ENCODE measurements at places on chromosomes 5 and 9.

DNA sequence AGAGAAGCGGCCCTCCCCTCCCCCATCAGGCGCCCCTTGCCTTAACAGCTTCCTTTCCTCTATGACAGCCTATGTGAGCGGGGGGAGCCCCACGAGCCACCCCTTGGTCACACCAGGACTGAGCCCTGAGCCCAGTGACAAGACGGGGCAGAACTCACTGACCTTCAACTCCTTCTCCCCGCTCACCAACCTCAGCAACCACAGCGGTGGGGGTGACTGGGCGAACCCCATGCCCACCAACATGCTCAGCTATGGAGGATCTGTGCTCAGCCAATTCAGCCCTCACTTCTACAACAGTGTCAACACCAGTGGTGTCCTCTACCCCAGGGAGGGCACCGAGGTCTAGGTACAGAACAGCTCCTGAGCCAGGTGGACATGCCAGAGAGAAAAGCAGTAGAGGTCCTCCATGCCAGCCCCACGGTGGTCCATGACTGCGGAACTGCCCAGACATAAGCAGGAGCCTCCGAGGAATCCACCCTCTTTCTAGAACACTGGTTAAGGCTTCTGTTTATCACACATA is 2.6 kb downstream of the FOXI1 start:
- DNase-seq = no peak

DNA sequence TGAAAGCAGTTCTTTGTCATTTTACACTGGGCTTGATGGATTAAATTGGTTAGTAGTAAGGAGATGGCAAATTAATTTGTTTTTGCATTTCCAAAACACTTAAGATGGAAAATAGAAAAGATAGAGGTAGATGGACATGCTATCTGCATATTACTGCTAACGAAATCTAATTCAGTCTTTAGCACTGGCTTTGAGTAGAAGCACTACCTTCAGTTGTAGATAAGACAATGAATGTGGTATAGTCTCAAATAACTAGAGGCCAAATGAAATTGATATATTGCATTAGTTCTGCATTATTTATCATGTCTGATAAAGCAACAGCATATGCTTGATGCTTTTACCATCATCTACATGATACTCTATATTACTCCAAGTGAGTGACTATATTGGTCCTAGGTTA is 33.4 kb downstream of the KIAA1958 start:
- no peak for DNase-seq

DNA sequence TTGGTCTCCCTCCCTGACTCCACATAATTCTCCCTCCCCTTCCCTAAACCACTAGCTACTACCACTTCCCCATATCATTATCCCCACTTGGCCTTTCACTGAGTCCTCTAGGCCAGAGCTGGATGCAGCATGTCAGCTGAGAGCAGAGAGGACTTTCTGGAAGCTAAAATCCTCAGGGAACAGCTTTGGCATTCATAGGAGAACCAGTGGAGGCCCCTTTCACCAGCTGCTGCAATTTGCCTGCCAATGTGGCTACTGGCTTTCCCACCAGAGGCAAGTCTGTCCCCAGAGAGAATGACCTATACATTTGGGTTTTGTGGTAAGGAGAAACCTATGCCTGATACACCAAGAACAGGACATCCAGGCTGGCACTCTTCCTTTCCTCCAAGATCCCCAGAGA is 14.4 kb downstream of the FAM219A start:
- DNase-seq = no peak

DNA sequence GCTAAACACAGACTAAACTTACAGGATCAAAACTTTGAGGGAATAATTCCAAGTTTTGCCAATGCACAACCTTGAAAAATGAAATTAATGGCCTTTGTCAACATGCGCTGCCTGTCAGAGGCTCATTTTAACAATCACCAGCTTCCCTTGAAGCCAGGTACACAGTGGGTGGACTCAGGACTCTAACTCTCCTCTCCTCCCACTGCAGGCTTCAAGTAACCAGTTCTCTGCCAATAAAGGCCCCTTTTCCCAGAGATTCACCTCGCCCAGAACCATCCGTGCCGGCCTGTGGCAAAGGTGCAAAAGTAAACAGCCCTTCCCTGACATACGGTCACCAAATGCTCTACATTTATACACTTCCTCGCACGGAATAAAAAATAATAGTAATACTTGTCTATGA is 18.4 kb upstream of the FBP2 start:
- DNase-seq = no peak

DNA sequence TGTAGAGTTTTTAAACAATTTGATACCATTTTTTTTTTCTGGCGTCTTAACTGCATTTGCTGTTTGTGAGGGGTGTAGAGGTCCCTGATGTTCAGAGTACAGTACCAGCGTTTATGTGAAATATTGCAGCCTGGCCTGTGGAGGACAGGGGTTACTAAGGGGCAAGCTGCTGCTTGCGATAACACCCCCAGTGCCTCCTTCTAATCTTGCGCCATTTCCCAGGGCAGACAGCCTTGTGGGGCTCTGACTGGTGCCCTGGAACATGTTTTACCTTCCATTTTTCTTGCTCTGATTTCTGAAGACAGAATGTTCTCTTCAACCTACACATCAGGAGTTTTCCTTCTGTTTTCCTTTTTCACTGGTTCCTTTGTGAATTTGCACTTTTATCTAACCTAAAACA is 142.9 kb downstream of the DOCK8 start:
- DNase-seq = no peak

- DNase-seq = no peak
Observed at GRCh38 chr5:123094919-123095797, 6.1 kb downstream of the PRDM6 start.

GRCh38 chr9:131068076-131068816 is 28.1 kb upstream of the AIF1L start:
- DNase-seq = no peak

DNA sequence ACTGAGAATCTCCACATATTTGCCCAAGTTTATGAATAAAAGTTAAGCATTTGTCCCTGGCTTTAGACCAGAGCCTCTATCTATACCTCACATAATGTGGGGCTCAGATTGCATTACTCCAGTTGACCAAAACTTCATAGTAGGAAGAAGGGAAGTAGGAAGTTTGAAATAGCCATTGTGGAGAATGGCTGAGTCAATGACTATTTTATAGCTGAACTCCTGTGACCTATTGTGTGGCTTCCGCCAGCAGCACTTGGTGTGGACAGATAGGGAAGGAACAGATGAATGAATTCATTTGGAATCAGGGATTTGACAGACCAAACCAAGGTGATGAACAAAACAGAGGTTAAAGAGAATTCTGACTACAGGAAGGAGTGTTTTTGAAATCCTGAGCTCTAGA is 92.9 kb upstream of the LPAR1 start:
- no peak for DNase-seq

GRCh38 chr5:146390469-146390868 is 51.8 kb downstream of the POU4F3 start:
- DNase-seq = no peak

DNA sequence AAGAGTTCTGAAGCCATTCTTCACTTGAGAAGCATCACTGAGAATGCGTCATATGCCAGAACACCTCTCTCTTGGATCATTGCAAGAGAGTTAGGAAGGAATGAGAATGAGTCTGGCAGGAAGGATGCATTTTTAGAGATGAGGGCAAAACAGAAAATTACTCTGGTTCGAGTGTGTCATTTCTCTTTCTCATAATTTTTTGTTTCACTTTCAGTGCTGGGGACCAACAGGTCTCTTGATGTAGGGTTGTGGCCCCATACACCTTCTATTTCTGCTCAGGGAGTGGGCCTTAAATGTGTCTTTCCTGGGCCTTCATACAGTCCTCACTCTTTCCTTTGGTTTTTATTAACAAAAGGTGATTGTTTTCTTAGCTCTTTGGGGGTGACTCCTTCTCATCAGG is 302.4 kb downstream of the NR3C1 start:
- DNase-seq = no peak

GRCh38 chr5:59003124-59003523 is 420.2 kb downstream of the RAB3C start:
- DNase-seq = no peak

GRCh38 chr5:150114102-150114641 is 27.8 kb upstream of the CSF1R start:
- DNase-seq = no peak

- DNase-seq = no peak
Observed at GRCh38 chr5:66779528-66779927, 183.3 kb downstream of the MAST4 start.

DNA sequence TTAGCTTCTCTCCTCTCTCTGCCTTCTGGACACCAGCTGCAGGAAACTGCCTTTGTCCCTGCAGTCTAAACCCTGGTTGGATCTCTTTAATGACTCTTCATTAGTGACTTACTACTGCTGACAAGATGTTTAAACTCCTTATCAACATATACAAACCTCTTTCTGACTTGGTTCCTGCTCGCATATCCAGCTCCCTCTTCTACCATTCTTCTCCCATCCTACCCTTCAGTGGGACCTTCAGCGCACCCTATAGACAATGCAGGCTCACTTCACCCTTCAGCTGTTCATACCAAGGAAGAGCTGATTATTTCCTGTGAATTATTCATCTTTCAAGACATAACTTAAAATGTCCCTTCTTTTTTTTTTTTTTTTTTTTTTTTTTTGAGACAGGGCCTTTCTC is 436.5 kb downstream of the KIAA0825 start:
- DNase-seq = no peak

- no peak for DNase-seq
Observed at GRCh38 chr5:94847726-94848125, 229.3 kb downstream of the SLF1 start.

- DNase-seq = no peak
Observed at GRCh38 chr9:137355761-137356365, 53.8 kb upstream of the NRARP start.

- no peak for DNase-seq
Observed at GRCh38 chr5:151740958-151741373, 17.5 kb downstream of the ATOX1 start.

GRCh38 chr5:153222936-153223335 is 267.5 kb upstream of the GRIA1 start:
- DNase-seq = no peak

GRCh38 chr9:31520301-31521085 is 864.0 kb upstream of the ACO1 start:
- DNase-seq = no peak

GRCh38 chr5:40790947-40791593 is 7.1 kb downstream of the PRKAA1 start:
- DNase-seq = no peak

GRCh38 chr9:21653091-21653490 is 149.3 kb upstream of the MTAP start:
- no peak for DNase-seq

GRCh38 chr9:18014556-18014955 is 435.7 kb downstream of the SH3GL2 start:
- no peak for DNase-seq

DNA sequence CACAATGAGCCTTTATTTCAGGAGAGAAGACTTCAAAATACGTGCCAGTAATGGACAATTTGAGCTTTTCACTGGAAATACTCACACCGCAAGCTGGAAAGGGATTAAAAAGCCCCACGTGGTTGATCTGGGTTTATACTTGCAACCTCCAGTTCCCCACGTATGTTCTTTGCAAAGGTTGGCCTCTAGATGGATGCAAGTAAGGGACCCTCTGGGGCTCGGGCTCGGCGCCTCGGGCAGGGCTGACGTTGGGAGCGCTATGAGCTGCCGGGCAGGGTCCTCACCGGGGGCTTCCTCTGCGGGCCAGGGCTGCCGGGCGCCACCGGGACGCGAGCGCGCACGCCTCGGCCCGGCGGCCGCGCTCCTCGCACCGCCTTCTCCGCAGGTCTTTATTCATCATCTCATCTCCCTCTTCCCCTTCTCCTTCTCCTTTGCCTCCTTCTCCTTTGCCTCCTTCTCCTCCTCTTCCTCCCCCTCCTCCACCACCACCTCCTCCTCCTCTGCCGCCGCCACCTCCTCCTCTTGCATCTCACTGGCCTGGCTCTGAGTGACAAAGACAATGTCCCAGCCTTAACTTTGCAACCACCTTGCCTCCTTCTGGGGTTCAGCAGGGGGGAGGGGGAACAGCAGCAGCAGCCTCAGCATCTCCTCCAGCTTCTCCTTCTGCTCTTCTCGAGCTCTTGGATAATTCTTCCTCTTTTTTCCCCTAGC is 701 bp upstream of the ZNF462 start:
- no peak for DNase-seq

DNA sequence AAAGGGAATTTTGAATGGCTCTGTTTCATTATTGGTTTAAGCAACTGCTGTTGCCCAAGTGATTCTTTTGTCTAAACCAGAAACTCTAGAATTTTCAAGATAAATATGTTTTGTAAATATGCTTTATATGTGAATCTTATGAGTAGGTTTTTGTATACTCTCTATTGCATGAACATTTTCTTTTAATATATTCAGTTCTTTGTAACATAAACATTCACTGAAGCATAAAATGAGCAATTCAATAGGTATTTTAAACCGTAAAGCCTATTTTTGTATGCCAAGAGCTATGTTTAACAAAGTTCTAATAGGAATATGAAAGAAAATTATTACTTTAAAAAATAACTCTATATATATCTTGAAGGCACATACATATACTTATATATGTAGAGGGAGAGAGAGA is 293.1 kb downstream of the PSAT1 start:
- no peak for DNase-seq

DNA sequence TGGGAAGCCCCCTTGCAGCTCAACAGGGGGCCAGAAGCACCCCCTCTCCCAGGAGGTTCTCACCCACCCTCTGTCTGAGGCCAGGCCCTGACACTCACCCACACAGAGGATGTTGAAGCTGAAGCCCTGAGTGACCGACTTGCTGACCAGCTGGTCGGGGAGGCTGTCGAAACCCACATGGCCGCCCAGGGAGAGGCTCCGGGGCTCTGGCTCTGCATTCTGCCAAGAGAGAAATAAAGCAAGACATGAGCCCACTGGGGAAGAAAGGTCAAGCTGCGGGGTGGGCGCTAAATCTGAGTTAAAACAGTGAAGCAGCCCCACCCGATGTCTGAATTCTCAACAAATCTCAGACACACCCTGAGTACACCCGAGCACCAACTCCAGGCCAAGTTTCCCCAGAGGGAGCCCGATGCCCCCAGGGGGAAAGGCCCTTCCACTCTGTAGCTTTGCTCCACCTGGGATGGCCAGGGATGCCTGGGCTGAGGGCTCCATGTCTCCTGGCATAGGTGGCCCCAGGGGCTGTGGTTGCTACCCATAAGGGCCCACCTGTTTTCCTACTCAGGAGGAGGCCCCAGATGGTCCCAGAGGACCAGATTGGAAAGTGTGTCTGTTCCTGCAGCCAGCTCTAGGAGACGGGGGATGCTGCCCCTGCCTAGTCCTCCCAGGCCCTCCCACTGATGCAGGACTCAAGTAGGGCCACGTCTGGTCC is 11.6 kb downstream of the SEPTIN8 start:
- DNase-seq = no peak

DNA sequence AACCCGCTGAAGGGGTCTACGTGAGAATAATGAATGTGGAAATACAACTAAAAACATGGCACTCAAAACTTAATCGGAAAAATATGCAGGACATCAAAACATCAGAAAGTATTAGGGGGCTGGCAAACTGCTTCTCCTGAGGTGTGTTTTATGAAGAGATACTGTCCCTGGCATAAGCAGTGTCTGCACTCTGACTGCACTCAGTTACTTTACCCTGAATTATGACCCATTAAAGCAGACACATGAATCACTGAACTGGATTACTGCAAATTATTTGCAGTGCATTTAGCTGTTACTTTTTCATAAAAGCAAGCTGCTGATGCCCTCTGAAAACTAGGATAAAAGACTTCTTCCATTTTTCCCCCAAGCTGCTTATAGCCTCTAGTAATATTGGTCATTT is 164.9 kb downstream of the AP3B1 start:
- no peak for DNase-seq

- no peak for DNase-seq
Observed at GRCh38 chr9:126704157-126704891, 90.6 kb downstream of the LMX1B start.

All from activated gamma-delta T cell (primary cell).